G401 (cell line): ENCODE measurements at places on chromosomes 3 and 15. TPM values are rescaled to one million over a fixed set of nuclear protein-coding genes. Genes with fewer than 3 reads are reported as not detected.

- DNase-seq: peak; percentile 9
Observed at GRCh38 chr15:76274226-76274625, 37.0 kb downstream of the ETFA start.

RPL29 gene
- total RNA-seq: 2,209 and 2,228 TPM in 2 replicates

GOLGA8G gene
- not detected in 2 replicates for total RNA-seq

- DNase-seq: no peak
Observed at GRCh38 chr3:128537091-128537703, 44.2 kb upstream of the GATA2 start.

DNA sequence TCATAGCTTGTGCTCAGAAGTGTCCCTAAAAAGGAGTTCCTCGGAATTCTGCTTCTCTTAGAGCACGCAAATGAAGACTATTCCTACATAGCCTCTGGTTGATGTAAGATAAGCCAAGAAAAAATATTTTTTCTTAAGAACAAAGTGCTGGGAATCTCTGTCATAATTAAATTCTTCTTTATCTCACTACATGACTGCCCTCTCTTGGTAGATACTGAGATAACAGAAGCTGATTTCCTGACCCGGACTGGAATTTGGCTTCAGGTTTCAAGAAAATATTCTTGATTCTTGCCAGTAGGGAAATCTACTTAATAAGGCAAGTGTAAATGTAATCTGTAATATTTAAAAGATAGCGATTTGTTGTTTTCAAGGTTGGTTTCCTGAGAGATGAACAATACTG, 31.3 kb upstream of the SETMAR start:
- DNase-seq: peak; percentile 48

DNA sequence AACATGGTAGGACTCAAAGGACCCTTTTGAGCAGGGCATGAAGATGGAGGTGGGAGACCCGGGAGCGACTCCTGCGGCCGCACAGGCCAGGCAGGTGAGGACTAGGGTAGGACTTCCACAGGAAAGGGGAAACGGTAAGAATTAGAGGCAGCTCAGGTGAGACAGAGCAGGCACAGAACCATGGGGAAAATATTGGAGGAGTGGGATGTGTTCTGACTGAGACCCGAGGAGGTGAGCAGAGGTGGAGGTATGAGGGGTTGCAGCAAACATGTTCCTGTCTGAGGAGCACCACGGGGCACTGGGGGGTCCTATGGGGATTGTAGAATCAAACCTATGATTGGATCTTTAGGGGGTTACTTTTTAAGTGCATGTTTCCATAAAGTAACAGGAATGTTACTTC, 1.4 kb upstream of the ISG20 start:
- DNase-seq: no peak

DNA sequence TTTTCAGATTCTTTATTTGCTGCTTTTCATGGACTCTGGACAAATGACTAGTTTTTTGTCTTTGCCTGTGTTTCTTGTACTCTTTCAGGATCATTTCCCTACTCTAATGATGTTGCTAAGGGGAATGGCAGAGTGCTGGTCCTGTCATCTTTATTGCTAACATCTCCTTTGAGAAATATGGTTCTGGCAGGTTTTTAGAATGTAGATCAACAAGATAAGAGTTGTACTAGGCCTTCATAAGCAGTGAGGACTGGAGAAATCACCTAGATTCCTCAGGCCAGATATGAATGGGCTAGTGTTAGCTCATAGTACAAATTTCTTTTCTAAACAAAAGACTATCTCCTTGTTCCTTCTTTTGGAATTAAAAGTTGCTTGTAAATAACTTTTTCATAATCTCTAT, 156.0 kb downstream of the UBE2E2 start:
- no peak for DNase-seq

SENP2 gene
- total RNA-seq: 8.5 and 25.4 TPM in 2 replicates

- no peak for DNase-seq
Observed at GRCh38 chr3:54863366-54863765, 64.5 kb downstream of the LRTM1 start.

- no peak for DNase-seq
Observed at GRCh38 chr3:65194744-65195143, 506.9 kb upstream of the ADAMTS9 start.

DNA sequence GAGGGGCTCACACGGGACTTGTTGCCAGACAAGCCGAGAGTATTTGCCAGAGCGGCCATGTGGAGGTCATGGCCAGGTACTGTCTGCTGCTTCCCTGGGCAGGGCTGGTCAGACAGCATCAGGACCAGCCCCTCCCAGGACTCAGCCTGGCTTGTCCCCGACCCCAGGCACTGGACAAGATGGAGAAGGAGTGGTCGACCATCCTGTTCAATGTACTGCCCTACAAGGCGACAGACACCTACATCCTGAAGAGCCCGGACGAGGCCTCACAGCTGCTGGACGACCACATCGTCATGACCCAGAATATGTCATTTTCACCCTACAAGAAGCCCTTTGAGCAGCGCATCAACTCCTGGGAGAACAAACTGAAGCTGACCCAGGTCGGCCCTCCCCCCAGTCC, 38.6 kb downstream of the DNAH1 start:
- no peak for DNase-seq

DNA sequence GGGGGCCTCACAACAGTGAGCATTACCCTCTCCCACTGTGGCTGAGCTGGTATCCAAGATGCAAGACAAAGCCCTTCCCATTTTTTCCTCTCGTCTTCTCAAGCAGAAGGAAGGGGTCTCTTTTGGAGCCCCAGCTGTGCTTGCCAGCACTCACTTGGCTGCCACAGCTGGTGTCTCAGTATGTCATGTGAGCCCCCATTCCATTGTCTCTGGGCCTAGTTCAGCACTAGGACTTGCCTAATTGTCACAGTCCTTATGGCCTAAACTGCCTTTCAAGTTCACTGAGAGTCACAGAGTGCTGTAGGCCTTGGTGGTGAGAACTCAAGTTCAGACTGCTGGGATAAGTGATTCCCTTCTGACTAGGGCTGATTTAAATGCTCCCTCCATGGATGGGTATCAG, 89.8 kb downstream of the ARHGEF26 start:
- DNase-seq: no peak

VEPH1 gene
- 17.7 and 25.3 TPM in 2 replicates for total RNA-seq

FGF7 gene
- total RNA-seq: not detected in 2 replicates

DNA sequence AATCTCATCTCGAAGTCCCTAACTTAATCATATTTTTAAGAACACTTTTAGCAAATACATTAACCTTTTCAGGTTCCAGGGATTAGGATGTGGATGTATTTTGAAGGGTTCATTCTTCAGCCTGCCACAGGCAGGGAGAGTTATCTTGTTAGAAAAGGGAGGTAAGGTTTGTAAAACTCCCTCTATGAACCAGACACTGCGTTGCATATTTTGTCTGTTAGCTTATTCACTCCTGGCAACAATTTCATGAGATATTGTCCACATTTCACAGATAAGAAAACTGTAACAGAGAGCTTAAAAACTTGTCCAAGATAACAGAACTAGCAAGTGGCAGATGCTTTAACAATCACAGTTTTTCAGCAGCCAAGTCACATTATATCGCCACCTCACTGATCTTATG, 155.4 kb downstream of the DIPK2A start:
- DNase-seq: peak; percentile 56

- no peak for DNase-seq
Observed at GRCh38 chr3:188796122-188796631, 375.6 kb upstream of the TPRG1 start.

IL17RC gene
- 12.2 and 22.5 TPM in 2 replicates for total RNA-seq

GRCh38 chr3:176313426-176313825, 883.9 kb downstream of the TBL1XR1 start:
- DNase-seq: no peak

DNA sequence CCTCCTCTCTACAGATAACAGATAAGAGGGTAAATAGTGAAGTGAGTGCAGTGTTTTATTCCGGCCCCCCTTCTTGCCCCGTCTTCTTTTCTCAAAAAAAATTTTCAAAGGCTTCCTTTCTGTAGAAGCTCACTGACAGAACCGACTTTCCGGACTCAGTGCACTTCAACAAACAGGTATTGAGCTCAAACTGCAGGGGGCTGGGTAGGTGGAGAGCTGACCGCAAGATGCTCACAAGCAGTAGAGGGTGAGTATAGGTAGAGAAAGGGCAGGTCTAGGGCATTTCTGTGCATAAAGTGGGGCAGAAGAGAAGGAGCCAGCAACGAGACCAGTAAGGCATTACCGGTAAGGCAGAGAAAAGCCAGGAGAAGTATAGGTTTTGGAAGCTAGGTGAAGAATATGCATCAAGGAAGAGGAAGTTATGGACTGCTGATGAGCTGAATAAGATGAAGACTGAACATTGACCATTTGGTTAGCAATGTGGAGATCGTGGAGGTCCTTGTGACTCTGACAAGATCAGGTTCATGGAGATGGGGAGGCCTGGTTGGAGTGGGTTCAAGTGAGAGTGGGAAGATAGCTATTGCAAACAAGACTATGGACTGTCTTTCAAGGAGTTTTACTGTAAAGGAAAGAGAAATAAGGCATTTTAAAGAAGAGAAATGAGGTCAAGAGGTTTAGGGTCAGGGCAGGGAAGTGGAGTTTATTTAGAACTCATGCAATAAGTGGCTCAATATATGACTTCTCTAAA, 97.4 kb downstream of the ST6GAL1 start:
- DNase-seq: no peak
